Coronary artery (tissue), 2 donors: ENCODE measurements at places on chromosomes 3 and 15.

GRCh38 chr15:88331291-88331690 is 74.8 kb upstream of the NTRK3 start:
- no peak for DNase-seq

GRCh38 chr15:39165020-39165706 is 415.7 kb upstream of the THBS1 start:
- no peak for DNase-seq

DNA sequence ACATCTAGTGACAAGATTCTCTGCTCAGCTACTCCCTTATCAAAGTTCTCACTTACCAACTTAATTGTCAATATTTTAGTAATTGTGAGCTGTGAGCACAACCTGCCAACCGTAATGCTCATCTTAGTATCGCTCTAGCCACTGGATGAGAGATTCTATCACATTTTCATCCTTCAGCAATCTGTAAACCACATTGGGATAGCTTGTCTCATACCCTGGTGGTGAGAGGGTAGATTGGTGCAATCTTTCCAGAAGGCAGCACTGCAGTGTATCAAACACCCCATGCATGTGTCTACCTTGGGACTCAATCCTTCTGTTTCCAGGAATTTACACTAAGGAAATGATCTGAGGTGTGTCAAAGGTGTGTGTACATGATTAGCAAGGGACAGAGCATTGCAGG is 18.9 kb upstream of the ATP8B4 start:
- no peak for DNase-seq

- DNase-seq: no peak
These were observed 36.0 kb upstream of the BDH1 start for GRCh38 chr3:197591816-197592215.

DNA sequence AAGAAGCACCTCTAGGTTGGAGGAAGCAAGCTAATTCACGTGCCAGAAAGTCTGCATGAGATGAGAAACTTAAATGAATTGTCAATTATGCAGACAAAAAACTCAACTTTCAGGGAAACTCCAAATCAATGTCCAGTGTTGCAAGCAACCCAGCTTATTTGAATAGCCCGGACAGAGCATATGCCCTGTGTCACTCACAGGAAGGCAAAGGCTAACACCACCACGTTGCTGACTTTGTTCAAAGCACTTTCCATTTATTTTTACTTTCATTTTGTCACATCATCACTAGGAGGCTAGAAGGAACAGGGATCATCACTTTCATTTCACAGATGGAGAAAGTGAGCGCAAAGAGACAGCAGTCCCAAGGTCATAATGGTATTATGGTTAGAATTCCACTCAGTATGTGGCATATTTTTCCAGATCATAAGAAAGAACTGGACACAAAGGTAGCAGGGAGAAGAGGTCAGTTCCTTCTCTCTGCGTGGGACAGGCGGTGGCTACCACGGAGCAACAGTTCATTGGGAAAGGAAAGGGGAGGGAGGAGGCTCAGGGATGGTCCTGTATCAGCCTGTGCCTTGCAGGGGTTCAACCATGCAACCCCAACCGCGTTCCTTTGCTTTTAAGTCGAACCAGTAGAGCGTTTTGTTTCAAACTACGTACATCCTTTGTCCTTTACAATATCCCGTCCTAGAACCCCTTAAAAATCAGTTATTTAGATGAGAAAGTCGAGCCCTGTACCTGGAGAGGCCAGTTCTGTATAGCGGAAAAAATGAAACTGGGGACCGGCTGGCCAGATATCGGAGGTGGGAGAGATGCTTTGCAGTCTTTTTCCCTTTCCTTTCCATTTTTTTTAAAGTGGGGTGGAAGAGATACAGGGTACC is 1.1 kb downstream of the HEG1 start:
- peak; percentile 68 for DNase-seq

- DNase-seq: peak; percentile 77
These were observed 72.0 kb upstream of the MAP4 start for GRCh38 chr3:48088056-48088748.

- no peak for DNase-seq
These were observed 99.1 kb downstream of the LARS2 start for GRCh38 chr3:45487508-45487907.

GRCh38 chr15:92805080-92805690 is 94.9 kb upstream of the CHD2 start:
- DNase-seq: no peak

DNA sequence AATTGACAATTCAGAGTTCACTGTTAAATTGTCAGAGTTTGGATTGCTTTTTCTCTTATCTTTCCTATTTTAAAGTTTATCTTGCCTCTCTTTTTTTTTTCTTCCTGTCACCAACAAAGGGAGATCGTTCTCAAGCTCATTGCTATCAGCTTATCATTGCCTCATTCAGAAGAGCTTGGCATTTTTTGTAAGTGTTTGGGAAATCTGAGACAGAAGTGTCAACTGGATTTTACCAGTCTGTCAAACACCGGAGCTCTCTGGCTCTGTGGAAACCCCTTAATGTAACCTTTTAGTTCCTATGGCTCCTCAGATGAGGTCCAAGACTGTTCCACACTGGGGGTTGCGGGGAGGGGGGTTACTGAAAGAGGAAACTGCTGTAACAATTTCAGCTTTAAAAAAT is 10.6 kb upstream of the TFG start:
- no peak for DNase-seq

GRCh38 chr15:66588971-66589370 is 23.2 kb upstream of the LCTL start:
- DNase-seq: no peak

- DNase-seq: peak; percentile 49
These were observed 37.2 kb upstream of the CSPG4 start for GRCh38 chr15:75749820-75750219.

- no peak for DNase-seq
These were observed 5.2 kb downstream of the FOXB1 start for GRCh38 chr15:60009124-60009960.

GRCh38 chr3:187832202-187832601 is 86.9 kb upstream of the BCL6 start:
- no peak for DNase-seq

DNA sequence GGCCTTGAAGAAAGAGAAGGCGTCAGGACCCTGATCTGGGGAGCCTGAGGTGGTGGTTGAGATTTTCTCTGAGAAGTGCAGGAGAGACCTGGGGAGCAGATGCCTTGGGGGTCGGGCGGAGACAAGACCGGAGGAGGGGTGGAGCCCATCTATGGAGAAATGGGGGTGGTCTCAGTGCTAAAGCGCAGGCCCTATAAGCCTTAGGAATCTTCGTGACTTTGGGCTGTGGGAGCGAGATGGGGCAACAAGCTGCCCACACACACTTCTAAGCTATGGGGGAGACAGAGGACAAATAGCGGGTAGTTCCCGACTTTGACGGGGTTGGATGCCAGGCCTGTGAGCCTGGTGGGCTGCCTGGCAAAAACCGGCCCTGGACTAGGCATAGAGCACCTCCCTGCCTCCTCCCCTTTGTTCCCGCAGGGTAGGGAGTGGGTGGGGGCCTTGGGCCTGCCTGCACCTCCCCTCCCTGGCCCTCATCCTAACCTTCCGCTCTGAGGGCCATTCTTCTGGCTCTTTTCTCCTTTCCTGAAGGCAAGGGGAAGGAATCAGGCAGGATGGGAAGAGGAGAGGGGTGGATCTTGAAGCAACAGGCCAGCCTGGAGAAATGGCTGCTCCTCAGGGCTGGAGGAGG is 880 bp downstream of the NISCH start:
- DNase-seq: no peak

GRCh38 chr15:79467865-79468586 is 35.9 kb downstream of the MINAR1 start:
- DNase-seq: no peak

GRCh38 chr3:114697401-114697800 is 403.6 kb downstream of the TIGIT start:
- DNase-seq: no peak

- DNase-seq: no peak
These were observed 72.7 kb downstream of the IL1RAP start for GRCh38 chr3:190586631-190587011.

DNA sequence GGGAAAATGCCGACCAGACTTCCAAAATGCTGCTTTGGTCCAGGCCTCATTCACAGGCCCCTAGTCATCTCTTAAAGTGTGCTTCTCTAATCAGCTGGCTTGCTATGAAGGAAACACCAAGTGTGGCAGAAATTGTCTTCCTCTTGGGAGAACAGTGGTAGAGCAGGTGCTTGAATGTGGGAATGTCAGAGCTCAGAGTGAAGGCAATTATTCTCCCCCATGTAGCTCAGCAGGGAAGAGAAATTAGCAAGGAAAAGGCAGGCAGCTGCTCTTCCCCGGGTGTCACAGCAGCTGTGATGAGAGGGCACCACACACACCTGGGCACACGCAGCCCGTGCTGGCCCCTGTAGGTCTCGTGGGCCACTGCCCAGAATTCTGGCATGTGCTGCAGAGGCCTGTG is 358.5 kb downstream of the WDR72 start:
- DNase-seq: no peak

DNA sequence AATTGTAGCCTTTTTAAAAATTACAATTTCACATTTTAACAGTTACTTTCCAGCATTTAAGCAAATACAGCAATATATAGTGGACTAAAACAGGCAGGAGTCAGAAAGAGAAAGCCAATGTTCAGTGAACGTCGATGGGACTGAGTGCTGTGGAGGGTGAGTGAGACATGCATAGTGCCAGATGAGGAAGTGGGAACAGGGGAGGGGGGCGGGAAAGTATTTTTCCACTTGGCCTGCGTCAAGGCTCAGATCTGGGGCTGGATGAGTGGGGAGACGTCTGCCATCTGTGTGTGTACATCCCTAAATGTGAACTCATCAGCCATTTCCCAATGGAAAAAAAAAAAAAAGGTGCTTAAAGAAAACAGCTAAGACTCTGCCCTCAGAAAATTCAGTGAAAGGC is 19.2 kb upstream of the RAD18 start:
- no peak for DNase-seq

- DNase-seq: no peak
These were observed 164.5 kb downstream of the EBLN2 start for GRCh38 chr3:73225991-73226390.

- peak; percentile 79 for DNase-seq
These were observed 48.5 kb downstream of the PXYLP1 start for GRCh38 chr3:141280086-141280485.

- DNase-seq: no peak
These were observed 1.1 kb downstream of the PLXNB1 start for GRCh38 chr3:48428572-48429316.

DNA sequence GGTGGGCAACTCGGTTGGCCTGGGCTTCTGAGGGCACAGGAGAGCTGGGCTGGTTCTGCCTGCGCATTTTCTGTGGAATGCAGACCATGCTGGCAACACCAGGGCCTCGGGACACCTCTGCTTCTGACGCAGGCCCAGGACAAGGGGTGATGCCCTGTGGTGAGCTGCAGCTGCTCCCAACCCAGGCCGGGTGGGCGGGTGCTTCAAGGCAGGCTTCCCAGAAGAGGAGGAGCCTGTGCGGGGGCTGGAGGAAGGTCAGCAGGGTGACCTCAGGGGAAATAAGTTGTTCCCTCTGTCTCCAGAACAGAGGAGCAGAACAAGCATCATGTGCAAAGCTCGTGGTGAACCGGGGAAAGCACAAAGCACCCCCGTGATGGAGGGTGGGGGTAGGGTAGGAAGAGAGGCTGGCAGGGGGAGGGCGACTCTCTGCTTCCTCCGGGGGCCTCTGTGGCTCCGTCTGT is 11.0 kb upstream of the PLXNA1 start:
- no peak for DNase-seq

- no peak for DNase-seq
These were observed 17.1 kb downstream of the TJP1 start for GRCh38 chr15:29805043-29805707.

DNA sequence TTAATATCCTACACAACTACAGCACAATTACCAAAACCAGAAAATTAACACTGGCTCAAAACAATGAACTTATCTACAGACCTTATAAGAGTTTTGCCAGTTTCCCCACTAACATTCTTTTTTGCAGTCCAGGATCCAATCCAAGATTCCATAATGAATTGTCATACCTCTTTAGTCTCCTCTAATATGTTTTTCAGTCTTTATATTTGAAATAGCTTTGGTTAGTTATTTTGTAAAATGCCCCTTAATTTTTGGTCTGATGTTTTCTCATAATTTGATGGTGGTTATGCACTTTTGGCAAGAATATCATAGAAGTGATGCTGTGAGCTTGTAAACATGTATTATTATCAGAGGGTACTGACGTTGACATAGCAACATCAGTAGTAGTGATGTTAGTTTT is 124.3 kb downstream of the ISL2 start:
- no peak for DNase-seq

DNA sequence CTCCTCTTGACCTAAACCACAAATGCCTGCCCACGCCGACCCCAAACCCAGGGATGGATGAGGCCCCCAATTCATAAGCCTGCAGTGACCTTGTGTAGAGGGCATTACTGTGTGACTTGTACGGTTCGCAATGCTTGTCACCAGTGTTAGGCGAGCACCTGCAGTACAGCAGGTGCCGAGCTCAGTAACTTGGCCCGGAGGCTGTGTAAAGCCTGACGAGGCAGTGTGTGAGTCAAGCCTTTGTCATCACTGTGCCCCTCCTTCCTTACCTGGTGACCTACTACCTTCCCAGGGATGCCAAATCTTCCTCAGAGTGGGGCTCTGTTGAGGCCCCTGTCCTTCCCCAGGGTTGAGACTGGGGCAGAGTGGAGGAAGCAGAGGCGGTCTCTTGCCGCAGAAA is 37.2 kb upstream of the TMEM115 start:
- no peak for DNase-seq

- no peak for DNase-seq
These were observed 76.5 kb downstream of the MYO1E start for GRCh38 chr15:59296181-59296617.

DNA sequence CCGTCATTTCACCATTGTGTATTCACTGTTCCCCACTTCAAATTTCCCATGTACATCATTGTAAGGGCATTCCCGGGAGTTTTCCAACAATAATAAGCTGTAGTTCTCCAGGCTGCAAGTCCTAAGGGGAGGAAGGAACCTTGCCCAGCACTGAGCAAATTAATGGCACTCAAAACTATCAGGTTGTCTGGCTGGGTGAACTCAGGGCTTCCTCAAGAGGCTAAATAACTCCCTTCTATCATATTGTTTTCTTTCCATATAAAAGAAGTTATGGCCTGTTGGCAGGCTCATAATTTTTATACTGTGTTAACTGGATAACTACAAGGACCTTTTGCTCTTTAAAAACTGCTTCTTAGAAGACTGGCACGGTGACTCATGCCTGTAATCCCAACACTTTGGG is 71.4 kb downstream of the SEMA6D start:
- DNase-seq: no peak

- no peak for DNase-seq
These were observed 57.5 kb upstream of the TRA2B start for GRCh38 chr3:185995352-185995751.

GRCh38 chr3:48426944-48427629 is 2.8 kb downstream of the PLXNB1 start:
- DNase-seq: no peak

DNA sequence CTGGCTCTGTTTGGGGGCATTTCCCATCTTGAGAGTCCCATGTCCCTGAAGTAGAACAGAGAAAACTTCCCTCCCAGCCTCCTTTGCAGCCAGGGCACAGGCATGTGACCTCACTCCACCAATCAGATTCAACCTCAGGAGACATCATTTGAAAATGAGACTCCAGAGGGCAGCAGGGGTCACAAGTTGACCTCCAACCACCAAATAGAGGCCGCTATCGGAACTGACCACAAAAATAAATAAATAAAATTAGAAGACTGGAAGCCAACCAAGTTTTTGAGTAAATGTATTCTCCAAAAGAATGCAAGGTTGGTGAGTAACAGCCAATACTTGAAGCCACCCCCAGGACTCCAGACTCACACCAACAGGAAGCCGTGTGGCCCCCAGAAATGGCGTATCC is 106.5 kb downstream of the CHSY1 start:
- DNase-seq: no peak

GRCh38 chr3:160134964-160135363 is 90.3 kb upstream of the C3orf80 start:
- no peak for DNase-seq

GRCh38 chr15:60264566-60264965 is 133.2 kb downstream of the ANXA2 start:
- DNase-seq: no peak
